ENCODE measurements at places on chromosomes 6 and 20.

GRCh38 chr6:167928111-167928510 is 69.4 kb upstream of the KIF25 start:
- no peak for DNase-seq

- no peak for DNase-seq
These were observed 11.4 kb upstream of the COL9A1 start for GRCh38 chr6:70314296-70314695.

DNA sequence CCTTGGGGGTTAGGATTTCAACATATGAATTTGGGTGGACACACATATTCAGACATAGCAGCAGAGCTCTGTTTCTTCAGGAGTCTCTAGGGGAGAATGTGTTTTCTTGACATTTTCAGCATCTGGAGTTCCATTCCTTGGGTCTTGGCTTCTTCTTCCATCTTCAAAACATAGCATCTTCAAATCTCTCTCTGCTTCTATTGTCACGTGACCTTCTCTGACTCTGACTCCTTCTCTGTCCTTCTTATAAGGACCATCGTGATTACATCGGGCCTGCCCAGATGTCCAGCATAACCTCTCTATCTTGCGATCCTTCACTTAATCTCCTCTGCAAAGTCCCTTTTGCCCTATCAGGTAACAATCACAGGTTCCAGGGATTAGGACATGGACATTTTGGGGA is 101.0 kb upstream of the CHD6 start:
- DNase-seq: no peak

GRCh38 chr6:143843677-143843999 is 500 bp downstream of the LTV1 start:
- DNase-seq: peak; percentile 68

GRCh38 chr6:31402324-31403282 is 792 bp upstream of the MICA start:
- DNase-seq: peak; percentile 23

DNA sequence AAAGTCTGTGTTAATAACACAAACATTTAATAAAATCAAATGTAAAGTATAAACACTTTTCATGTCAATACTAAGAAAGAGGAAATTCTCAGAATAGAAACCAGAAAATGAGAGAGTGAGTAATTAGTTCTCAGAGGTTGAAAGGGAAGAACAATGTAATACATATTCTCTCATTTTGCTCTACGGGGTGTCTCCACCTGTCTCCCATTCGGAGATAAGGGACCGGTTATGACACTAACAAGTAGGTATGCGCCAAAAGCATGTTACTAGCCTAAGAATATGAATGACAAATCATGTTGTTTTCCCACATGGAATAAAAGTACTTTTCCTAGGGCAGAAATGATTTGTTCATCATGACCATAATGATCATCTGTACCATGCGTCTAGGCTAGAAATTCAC is 35.6 kb upstream of the PRELID3B start:
- no peak for DNase-seq

- DNase-seq: no peak
These were observed 1148.3 kb downstream of the EPHA7 start for GRCh38 chr6:92271091-92271490.

DNA sequence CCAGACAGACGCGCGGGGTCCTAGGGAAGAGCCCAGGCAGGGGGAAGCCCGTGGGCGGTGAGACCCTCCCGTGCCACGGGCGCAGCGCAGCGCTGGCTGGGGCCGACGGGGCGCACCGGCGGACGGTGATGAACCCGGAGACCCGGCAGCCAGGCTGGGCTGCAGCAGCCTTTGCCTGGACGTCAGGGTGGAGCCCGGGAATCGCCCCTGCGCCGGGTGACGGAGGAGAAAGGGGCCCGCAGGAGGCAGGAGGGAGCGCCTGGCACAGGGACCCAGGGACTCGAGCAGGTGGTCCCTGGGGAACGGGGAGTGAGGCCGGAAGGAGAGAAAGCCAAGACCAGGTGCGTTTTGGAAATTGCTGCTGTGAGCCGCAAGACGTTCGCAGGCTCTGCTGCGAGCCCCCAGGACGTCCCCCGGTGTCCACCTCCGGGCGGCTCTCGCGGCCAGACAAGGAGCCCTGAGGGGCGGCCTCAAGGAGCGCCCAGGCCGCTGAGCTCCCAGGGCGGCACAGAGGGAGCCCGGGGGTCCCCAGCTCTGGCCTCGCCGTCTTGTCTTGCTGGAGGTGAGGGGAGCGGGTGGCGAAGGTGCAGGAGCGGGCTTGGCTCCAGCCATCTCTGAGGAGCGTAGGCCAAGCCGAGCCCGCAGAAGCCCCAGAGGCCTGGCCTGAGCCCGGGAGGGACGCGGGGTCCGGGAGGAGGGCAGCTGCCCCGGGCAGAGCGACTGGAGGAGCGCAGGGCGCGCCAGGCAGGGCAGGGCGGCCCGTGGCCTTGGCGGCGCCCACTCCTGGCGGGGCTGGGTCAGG is 191.2 kb upstream of the PDE10A start:
- DNase-seq: no peak

Data from KBM-7 (cell line).